ENCODE measurements at places on chromosomes 16 and 17.
A peak's percentile ranks its signal among the peaks of the same experiment; 100 is the strongest.

DNA sequence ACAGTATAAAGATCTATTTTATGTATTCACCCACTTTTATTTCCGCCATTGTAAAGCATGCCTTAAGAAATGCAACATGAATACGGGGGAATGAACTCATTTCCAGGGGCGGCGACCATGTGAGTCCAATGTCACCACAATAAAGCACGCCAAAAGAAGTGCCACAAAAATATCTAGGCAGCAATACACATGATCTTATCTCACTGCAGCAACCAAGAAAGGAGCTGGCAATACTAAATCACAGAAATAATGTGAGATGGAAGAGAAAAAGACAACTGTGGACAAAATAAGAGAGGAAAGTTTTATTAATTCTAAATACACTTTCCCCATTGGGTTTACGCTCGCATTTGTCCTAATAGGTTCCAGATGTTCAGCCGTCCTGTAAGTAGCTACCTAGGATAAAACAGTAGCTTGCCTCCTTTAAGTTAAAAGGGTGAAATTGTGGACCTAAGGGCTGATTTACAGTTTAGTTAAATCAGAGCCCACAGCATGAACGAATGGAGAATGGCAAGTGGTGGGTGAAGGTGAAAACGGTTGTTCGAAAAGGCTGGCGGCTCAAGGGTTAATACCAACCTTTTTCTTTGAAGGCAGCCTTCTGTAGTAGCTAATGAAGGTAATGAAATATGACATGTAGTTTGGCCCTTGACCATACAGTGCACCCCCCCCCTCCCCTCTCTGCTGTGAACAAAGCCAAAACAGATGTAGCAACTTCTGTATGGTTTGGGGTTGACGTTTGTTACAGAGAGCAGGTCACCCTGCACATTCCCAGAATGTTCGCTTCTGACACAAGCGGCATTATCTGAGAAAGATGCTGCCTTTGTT lies 504.2 kb upstream of the PSMD7 start:
- no peak for DNase-seq

GRCh38 chr17:31318298-31318801 lies 3.1 kb downstream of the EVI2A start:
- peak; percentile 15 for DNase-seq

- no peak for DNase-seq
These were observed 47.1 kb downstream of the CDH1 start for GRCh38 chr16:68784226-68784625.

- DNase-seq, result no peak
These were observed 23.9 kb downstream of the TMEM11 start for GRCh38 chr17:21190078-21190477.

DNA sequence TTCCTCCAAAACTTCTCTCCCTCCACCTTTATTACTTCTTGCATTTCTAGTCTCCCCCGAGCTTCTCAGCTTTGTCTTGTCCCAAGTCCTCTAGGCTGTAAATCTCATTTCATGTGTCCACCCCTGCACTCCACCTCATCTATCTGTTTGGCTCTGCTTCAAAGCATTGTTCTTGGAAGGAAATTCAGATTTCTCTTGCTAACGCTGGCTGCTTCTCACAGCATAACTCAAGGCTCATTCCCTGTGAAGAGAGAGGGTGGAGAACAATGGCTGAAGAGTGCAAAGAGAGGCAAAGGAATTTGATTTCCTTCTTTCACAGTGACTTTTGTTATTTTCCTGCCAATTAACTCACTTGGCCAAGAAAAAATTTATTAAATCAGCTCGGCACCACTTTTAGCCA lies 476.5 kb downstream of the TMEM114 start:
- no peak for DNase-seq

DNA sequence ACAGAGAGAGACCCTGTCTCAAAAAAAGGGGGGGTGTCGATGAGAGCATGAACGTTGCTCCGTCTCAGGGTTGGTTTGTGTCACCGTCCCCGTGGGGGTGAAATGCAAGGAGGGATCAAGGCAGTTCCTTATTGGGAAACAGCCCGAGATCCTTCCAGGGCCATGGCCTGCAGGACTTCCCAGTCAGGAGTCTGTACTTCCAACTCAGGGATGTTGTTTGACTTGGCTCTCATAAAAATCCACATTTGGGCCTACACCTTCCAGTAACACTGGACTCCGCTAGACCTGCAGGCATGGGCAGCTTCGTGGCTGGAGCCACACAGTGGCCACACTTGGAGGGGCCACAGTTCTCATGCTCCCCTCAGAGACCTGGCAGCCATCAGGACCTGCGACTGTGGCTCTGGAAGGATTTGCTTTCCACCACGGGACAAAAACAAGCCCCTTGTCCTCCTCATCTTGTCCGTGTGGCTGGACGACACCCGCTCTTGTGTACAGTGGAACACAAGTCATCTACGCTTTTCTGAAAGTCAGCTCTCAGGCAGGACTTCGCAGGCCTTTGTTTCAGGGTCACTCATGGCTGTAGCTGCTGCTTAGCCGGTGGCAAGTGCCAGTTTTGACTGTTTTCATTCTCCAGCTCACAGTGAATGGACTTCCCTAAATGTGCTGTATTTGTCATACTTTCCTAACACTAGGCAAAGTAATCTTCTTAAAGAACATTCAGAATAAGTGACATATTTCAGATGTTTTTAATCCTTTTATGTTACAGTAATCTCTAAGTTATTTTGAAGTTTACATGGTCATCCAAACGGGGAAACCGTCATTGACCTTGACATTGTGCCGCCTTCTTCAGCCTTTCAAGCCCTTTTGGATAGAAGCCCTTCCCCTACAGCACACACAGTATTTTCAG lies 24.2 kb upstream of the IL17C start:
- no peak for DNase-seq

DNA sequence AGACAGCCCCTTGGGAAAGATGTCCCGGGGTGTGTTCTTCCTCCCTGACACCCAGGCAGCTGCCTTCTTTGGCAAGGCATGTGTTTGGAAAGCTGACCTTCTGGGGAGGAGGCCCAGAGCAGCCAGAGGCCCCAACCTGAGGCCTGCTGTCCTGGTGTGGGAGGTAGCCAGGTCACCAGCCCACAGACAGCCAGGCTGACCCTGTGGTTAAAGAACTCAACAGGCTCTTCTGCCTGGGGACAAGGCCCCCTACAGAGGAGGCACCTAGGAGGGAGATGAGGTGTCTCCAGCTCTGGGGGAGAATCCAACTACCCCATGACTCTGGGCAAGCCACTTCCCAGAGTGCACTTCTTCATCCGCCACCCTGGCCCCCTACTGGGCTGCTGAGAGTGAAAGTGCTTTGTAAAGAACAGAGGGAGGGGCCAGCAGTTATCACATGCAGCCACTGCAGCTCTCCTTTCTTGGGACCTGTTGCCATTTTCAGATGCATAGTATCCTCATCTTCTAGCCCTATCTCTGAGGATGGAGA lies 13.1 kb upstream of the SREBF1 start:
- peak; percentile 37 for DNase-seq

- DNase-seq, result peak; percentile 64
These were observed 410 bp upstream of the HOXB5 start for GRCh38 chr17:48593840-48594537.

- no peak for DNase-seq
These were observed 445.3 kb upstream of the MAF start for GRCh38 chr16:80045861-80046260.

GRCh38 chr16:84943620-84944019 lies 67.7 kb downstream of the ZDHHC7 start:
- no peak for DNase-seq

- no peak for DNase-seq
These were observed 11.2 kb upstream of the HNF1B start for GRCh38 chr17:37756051-37756450.

All from stimulated activated CD8-positive, alpha-beta memory T cell treated with anti-CD3 and anti-CD28 coated beads, Interleukin-12 subunit alpha, Interleukin-12 subunit beta, amount 100 ng/mL, for 4 hours (primary cell).